ENCODE measurements at places on chromosomes 5 and 9.
A peak's percentile ranks its signal among the peaks of the same experiment; 100 is the strongest.

GRCh38 chr5:43730832-43731342, 127.9 kb downstream of the NNT start:
- DNase-seq: no peak

DNA sequence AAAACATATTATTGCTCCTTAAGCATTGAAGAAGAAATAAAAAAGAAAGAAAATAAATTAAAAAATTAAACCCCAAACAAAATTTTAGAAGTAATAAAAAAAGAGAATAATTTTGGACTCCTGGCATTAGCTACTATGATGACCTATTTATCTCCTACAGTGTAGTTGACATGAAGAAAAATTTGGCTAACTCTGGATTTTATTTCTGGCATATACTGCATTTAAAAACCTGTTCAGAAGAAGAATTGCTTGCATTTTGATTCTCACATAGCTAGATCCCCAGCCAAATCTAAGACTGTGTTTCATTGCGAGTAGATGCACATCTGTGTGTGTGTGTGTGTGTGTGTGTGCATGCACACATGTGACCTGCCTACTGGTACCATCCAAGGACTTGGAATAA, 30.1 kb upstream of the GABRG2 start:
- no peak for DNase-seq

DNA sequence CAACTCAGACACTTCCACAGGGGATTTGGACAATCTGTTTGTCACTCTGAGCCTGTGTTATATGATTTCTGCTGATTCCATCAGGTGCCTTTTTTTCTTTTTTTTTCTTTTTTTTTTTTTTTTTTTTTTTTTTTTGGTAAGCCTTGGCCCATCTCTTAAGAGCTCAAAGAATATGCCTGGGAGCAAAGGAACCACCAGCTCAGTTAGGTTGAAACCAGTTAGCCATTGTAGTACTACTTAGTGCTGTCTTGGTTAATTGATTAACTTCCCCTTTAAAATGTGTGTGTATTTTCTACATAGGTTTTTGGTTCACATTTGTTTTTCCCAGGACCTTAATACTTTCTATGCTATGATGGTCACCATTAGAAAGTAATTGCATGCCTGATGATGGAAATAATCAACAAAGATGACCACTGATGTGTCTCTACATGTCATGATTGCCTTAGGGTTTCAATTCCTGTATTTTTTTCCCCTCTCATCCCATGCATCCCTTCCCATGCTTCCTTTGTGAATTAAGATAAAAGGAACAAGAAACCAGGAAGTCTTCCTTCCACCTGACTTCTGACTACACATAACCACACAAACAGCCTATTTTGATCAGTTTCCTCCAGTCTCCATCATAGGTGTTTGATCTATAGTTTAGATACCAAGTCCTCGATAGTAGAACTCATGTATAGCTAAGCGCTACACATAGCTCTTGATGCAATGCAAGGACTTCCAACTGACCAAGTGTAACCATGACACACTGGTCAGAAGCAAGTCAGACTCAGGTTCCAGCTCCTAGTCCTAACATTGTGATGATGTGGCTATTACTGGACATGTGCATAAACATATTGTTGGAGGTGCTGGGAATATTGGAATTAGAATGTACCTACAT, 306.1 kb downstream of the EFNA5 start:
- no peak for DNase-seq

DNA sequence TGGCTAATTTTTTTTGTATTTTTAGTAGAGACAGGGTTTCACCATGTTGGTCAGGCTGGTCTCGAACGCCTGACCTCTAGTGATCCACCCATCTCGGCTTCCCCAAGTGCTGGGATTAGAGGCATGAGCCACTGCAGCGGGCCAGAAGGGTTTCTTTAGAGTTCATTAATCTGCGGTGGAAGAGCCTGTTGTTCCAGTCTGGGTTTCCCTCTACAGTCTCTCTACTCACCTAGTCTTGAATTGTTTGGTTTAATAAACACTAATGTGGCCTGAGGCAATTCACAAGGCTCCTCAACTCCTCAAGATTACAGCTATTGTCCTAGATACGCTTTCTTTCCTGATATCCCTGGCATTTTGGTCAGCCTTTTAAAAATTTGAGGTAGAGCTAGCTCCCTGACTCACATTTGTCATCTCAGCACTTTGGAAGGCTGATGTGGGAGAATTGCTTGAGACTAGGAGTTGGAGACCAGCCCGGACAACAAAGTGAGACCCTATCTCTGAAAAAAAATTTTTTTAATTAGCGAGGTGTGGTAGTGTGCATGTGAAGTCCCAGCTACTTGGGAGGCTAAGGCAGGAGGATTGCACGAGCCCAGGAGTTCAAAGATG, 4.6 kb upstream of the SAR1B start:
- DNase-seq: no peak

DNA sequence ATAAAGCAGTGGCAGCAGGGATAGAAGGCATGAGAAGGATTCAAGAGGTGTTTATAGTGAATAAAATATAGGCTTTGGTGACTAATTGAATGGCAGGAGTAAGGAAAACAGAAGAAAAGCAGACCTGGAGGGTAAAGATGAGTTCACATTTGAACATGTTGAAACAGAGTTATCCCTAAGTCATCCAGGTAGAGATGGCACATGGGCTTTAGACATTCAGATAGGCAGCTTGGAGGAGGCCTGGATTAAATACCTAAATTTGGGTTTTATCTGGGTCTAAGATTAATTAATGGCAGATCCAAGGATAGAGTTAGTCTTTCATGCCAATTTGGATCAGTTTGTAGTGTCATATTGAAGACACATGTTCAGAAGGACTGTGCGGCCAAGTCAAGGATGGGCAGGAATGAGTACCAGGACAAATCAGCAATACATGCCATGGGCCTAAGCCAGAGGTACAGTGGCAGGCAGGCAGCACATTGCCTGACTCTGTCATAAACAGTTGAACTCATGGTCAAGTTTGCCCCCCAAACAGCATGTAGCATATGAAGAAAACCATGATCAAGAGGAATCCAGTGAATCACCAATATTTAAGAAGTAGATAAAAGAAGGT, 115.5 kb upstream of the SLC12A2 start:
- DNase-seq: no peak

DNA sequence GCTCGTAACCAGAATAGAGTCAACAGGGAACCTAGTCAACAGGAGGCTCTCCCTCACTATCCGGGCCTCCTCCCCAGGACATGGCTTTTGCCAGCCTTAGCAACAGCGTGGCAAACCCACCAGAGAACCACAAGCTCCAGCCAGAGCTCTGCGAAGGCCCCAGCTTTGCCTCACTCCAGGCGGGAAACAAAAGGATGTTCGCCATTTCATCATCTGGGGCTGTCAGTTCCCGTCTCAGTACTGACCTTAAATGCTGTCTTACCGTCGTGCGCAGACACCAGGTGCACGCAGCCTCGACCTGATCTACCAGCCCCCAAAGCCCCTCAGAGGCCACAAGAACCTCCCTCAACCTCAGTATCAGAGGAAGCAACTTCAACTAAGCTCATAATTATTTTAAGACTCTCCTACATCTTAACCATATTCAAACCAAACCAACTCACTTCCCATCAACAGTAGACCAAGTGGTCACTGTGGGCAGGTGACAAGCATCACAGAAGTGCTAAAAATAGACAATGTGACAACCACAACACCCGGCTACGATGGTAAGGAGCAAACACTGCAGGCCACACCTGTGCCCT, 71.4 kb downstream of the SEMA4D start:
- peak; percentile 76 for DNase-seq

GRCh38 chr5:89302102-89302891, 419.3 kb upstream of the MEF2C start:
- no peak for DNase-seq

- DNase-seq: peak; percentile 35
Observed at GRCh38 chr9:95508242-95508967, 8.4 kb downstream of the PTCH1 start.

DNA sequence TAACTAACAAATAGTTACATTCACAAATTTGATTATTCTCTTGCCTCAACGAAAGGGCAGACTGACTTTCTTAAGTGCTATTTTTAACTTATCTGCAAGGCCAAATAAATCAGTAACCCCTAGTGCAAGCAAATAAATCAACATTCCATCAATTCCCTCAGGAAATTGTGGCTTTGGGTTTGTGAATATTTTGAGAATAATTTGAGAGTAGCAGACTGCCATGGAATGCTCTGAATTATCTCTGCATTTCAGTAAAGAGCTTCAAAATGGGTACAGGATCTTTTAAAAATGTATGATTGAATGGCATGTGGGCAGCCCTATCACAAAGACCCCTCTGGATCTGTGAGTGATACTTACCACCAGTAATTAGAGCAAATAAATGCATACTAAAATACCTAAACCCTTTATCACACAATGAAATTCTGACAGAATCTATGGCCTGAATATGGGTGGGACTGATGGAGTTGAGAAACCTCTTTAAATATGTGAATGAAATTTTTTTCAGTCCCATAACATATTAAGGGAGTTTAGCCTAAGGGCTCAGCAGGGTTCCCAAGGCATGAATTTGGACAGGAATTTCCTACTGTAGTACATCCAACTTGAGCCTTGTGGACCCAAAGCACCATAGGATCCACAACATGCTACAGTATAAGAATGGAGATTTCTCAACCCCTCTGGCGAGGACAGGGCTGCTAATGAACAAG, 92.5 kb upstream of the ITGA2 start:
- DNase-seq: no peak

DNA sequence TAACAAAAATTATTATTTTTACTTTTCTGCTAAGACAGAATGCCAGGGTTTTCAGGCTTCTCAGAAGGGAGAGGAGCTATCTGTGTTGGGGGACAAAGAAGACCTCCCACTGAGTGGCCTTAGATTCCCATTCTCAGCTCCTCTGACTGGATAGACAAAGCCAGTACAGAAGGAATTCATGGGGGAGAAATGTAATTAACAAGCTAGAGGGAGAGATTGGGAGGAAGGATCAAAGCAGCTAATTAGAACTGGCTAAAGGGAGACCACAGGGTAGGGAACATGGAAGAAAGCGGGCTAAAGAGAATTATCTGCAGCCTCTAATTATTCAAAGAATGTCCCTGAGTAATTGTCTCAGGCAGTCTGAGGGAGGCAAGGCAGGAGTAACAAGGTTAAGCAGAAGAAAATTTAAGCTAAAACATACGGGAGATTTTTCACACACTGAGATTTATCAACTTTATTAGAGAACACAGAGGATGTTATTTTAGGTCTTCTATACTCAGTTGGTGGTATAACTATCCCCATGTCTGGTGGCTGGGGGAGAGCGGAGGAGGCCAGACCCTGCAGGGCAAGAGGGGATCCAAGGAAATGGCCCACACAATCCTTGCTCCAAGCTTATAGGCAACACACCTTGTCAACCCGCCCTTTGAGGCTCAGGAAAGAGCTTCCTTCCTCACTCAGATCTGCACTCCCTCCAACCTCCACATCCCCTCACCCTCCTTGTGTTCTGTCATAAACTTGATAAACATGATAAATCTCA, 87.7 kb upstream of the LRRTM2 start:
- no peak for DNase-seq

DNA sequence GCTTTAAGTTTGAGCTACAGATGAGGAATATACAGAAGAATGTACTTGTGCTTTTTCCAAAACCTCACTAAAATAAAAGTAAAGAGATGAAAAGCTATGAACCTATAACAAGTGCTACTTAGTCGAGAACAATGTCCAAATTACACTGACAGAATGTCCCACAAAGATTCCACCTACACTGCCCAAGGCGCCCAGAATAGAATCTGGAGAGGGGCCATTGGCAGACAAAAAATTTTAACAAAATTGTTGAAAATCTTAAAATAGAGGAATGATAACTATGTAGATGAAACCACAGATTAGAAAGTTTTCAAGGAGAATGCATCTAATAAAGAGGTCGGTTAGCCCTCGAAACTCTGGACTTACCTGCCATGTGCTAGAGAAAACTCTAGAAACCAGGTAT, 235.3 kb downstream of the CETN3 start:
- DNase-seq: no peak
